ENCODE measurements at places on chromosomes 1 and 21.
A peak's percentile ranks its signal among the peaks of the same experiment; 100 is the strongest.

DNA sequence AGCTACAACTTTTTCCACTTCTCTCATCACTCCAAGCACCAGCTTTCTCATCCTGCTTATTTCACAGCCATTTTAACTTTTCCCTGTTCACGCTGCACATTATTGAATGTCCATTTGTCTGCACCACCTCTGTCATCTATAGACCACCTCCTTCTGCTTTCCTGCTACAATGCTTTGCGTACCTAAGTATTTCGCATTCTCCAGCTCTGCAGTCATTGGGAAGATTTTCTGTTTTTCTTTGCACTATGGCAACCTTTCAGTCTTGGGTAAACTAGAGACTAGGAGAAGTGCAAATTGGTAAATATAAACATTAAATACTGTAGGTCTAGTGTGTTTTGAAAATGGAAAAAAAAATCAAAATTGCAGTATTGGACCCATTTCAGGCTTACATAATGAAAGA is 835 bp downstream of the CCDC30 start:
- no peak for DNase-seq

DNA sequence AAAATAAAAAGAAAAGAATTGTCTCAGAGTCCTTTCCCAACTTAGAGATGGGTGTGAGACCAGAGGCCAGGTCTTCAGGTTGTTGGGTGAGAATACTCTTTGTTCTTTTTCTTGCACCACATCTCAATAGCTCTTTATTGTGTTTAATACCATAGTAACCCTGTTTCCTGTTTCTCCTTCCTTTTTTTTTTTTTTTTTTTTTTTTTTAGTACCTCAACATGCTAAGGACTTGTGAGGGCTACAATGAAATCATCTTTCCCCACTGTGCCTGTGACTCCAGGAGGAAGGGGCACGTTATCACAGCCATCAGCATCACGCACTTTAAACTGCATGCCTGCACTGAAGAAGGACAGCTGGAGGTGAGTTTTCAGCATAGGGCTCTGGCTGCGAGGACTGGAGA is 24.4 kb downstream of the CELF3 start:
- DNase-seq, result no peak

- DNase-seq, result no peak
Observed at GRCh38 chr1:32256473-32257226, 5.6 kb downstream of the LCK start.

DNA sequence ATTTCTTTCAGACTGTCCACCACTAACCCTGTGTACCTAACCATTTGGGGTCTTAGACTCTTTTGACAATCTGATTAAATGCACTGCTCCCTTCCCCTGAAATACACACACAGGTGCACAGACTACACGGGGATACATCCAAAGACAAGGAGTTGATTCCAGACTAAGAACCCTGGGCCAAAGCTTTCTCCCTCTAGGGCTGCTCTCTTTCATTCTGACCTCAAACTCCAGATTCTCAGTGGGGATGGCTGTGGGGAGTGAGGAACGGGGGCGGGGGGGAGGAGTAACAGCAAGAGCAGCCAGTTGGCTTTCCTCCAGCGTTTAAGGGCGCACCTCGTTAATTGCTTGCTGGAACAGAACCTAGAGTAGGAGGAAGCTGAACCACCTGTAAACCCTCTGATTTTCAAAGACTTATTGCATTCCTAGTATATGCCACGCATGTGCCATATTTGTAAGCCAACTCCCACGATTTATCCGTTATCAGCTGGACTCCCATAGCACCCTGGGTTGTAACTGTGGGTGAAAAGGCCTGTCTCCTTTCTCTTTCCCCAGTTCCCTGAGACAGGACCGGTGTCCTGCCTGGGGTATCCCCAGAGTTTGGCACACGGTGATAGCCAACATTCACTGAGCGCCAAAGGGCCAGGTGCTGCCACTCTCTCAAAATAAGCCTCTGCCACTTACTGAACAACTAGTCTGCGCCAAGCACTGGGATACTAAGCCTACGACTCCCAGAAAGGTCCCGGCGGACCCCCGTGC is 920 bp downstream of the MTHFR start:
- peak; percentile 20 for DNase-seq

DNA sequence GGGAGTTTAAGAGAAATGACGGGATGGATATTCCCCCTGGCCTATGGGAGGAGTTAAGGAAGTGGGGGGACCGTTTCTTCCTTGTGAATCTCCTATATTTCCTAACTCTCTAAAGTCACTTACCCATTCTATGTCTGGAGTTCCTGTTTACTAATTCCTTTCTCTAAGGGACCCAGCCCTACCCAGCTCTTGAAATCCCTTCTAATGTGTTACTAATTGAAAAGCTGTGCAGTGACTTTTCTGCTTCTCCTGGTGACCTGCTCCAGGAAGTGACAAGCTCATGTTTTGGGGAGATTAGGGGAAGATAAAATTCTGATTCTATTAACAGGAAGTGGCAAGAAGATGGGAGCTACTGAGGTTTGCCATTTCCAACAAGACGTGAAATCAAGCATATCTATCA is 4.0 kb upstream of the SAMSN1 start:
- DNase-seq, result no peak

DNA sequence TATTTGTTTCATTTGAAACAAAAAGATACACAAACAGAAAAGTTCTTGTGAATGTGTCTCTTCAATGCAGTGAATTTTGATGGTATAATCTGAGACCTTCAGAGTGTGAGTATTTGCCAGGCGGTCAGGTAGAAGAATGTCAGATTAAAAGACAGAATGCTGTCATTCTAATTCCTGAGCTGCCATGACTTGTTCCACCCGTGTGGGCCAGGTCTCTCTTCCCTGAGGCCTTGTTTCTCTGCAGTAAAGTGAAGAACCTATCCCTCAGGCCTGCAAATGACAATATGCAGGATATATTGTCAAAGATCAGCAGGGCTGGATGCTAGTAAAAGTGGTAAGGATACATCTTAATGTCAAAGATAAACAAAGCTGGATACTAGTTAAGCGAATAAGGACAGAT is 111.4 kb downstream of the ZP4 start:
- DNase-seq, result no peak

DNA sequence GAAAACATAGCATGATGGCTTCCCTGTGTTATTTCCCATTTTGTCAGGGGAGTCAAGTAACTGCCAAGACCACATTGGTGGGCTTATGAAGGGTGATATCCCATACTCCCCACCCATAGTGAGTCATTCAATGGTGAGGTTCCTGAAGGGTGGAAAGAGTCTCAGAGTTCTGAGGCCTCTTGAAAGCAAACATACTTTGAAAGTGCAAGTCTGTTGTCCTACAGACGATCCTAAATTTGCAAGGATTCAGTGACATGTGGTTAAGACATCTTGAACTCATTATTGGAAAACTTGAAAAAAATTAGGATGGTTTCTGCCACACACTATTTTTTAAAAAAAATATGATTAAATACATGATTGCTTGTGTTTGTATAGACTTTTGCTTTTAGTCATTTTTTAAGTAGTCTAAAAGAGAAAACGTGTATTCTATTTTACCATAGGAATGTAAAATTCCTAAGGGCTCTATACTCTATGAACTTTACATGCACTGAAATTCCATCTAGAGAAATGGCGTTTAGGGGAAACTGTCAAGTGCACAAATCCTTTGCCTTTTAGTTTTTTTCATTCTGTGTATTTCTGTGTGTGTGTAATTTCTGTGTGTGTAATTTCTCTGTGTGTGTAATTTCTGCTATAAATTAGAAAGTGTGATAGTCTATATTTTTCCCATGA is 225.5 kb upstream of the ADAMTS5 start:
- no peak for DNase-seq

All from stimulated activated CD8-positive, alpha-beta memory T cell treated with anti-CD3 and anti-CD28 coated beads, Interleukin-2, amount 100 ng/mL, for 48 hours (primary cell).